ENCODE measurements at places on chromosomes 5 and 9.

- no peak for DNase-seq
These were observed 21.9 kb downstream of the ZDHHC21 start for GRCh38 chr9:14671377-14671776.

GRCh38 chr9:107358986-107359385 lies 75.9 kb downstream of the RAD23B start:
- peak; percentile 69 for DNase-seq

DNA sequence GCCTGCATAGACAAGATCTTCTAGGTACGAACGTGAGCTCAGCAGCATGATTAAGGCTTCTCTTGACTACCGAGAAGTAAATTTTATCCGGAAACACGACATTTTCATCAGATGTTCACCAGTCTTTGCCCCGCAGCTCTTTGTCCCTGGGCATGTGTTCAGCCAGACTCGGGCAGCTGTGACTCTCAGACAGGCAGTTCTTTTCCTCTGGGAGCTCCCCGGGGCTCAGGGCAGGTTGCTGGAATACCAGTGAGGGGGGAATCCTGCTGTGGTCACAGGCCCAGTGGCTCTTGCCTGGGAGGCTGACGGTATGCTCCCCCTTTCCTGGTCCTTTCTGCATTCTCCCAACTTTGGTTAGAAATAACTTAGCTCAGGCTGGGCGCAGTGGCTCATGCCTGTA lies 186.1 kb downstream of the GNA14 start:
- no peak for DNase-seq

GRCh38 chr5:135386886-135387628 lies 12.0 kb downstream of the MACROH2A1 start:
- DNase-seq = no peak

GRCh38 chr9:121299467-121300282 lies 31.7 kb downstream of the GSN start:
- no peak for DNase-seq

GRCh38 chr5:93608855-93609254 lies 25.8 kb downstream of the NR2F1 start:
- no peak for DNase-seq

GRCh38 chr9:21252721-21253547 lies 13.1 kb upstream of the IFNA14 start:
- peak; percentile 13 for DNase-seq

GRCh38 chr5:166602271-166602670 lies 1689.2 kb upstream of the WWC1 start:
- DNase-seq = no peak

GRCh38 chr5:94577466-94578245 lies 40.7 kb downstream of the KIAA0825 start:
- no peak for DNase-seq

DNA sequence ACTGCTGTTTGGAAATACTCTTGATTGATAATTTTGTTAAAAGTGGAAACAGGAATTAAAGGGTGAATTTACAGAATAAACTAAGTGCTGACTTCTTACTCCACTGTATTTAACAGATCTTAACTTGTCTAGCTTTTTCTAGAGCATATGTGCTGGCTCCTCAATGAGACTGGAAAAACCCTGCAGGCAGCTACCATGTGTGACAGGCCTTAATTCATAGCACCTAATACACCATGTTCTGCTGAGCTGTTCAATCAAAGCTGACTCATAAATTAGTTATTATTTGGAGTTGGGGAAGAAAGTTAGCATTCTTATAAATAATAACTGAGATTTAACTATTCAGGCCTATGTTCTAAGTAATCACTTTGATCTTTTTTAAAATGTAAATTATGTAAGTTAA lies 29.4 kb downstream of the CTNNAL1 start:
- DNase-seq = no peak

DNA sequence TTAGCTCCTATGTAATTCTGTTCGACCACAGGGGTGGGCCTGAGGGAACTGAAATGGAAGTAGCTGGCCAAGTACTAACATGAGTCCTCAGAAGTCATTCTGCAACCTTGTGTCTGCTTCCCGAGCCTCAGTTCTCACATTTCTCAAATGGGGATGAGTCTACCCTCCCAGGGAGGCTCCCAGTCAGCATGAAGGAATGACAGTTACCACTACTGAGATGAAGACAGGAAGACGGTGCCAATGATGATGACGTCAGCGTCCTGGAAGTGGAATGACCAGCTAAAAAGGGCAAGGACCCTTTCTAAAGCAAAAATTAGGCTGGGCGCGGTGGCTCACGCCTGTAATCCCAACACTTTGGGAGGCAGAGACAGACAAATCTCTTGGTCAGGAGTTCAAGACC lies 6.8 kb downstream of the PIP5KL1 start:
- no peak for DNase-seq

- DNase-seq = no peak
These were observed 649.4 kb downstream of the CCDC171 start for GRCh38 chr9:16202221-16202620.

DNA sequence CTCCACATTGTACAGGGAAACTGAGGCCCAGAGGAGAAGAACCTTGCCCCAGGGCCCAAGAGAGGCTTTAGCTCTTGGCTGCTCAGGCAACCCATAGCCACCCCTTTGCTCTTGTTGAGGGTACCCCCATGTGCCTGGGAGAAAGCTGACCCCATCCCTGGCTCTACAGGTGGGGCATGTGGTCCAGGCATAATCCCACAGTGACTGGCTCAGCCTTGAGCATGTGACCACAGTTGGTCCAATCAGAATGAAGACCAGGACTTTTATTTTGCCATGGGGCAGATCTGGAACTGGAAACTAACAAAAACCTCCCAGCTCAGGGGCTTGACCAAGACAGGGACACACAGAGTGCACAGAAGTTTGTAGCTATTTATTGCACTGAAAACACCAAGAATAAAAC lies 29.3 kb downstream of the SLC6A7 start:
- no peak for DNase-seq

GRCh38 chr5:62138607-62139006 lies 167.4 kb upstream of the KIF2A start:
- DNase-seq = no peak

DNA sequence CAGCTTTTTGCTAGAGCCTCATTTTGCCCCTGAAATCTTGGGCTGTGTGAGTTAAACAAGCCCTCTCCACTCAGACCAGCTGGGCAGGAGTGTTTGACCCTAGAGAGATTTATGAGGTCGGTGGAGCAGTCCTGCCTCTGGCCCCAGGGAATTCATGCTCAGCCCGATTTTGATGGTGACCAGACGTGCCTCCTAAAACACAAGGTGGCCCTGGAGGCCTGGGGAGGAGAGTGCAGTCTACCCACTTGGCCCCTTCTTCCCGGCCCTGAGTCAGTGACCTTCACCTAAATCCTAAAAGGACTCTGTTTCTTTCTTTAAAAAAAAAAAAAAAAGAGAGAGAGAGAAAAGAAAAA lies 86.6 kb upstream of the SAP30L start:
- no peak for DNase-seq

- DNase-seq = no peak
These were observed 450.8 kb downstream of the NFIB start for GRCh38 chr9:13863112-13863511.

DNA sequence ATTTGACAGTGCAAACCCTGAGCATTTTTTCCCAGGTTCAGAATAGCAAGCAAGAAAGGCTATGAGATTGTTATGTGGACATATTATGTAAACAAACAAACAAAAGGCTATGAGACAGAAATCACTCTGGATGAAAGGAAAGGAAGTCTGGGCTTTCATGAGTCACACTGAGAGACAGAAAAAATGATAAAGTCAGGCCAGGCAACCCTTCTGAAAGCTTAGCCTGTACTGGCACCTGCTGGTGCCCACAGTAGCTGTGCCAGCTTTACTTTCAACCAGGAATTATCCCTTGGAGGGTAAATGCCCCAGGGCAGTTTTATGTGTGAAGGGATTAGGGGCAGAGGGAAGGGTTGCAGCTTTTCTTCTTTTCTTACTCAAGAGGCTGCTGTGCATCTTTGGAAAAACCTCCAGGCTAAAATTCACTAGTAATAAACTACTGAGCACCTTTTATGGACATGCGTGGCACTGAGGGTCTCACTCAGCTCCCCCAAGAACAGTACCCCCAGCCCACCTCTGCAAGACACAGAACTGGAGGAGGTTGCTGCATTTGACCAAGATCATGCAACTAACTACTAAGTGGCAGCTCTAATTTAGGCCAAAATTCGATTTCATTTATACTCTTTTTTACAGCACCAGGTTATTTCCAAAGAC lies 41.7 kb downstream of the ACTL7B start:
- no peak for DNase-seq

- DNase-seq = no peak
These were observed 95.9 kb upstream of the TNC start for GRCh38 chr9:115213818-115214334.

DNA sequence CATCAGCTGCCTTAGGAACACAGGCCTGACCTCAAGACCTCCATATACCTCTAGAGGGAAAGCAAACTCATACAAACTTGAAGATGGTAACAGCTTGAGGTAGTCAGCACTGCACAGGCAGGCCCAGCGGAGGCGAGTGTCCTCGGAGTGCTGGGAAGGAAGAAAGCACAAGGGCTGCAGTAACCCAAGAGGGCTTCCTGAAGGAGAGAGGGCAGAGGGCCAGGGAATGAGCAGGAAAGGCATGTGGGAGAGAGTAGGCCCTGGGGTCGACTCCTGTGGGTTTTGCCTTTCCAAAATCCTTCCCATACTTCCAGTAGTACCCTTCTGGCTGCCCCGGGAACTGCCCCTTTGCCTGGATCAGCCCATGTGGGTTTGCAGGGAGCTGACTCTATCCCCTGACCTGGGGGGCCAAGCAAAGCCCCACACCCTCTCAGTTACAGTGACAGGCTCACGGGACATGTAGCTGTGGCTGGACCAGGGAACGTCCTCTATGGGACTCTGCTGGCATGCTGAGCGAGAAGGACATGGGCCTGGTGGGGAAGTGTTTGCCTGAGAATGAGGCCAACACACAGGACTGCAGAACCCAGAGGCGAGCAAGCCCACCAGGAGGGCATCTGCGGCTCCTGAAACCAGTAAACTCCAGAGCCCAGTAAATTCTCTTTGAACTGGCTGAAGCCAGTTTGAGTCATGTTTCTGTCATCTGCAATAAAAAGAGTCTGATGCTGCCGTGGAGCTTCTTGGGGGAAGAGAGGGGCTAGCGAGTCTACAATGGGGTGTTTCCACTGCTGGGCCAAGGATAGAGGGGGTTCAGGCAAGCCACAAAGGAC lies 64.1 kb downstream of the COL23A1 start:
- no peak for DNase-seq

- no peak for DNase-seq
These were observed 94.4 kb upstream of the IER5L start for GRCh38 chr9:129272348-129273025.

GRCh38 chr9:35903049-35903448 lies 3.0 kb upstream of the HRCT1 start:
- no peak for DNase-seq

- DNase-seq = no peak
These were observed 6.4 kb upstream of the PAEP start for GRCh38 chr9:135555203-135555602.

- no peak for DNase-seq
These were observed 37.8 kb upstream of the C5orf63 start for GRCh38 chr5:127111112-127111511.

GRCh38 chr5:137310051-137310730 lies 188.9 kb downstream of the SPOCK1 start:
- DNase-seq = no peak

- no peak for DNase-seq
These were observed 610 bp downstream of the PSIP1 start for GRCh38 chr9:15509931-15510788.

DNA sequence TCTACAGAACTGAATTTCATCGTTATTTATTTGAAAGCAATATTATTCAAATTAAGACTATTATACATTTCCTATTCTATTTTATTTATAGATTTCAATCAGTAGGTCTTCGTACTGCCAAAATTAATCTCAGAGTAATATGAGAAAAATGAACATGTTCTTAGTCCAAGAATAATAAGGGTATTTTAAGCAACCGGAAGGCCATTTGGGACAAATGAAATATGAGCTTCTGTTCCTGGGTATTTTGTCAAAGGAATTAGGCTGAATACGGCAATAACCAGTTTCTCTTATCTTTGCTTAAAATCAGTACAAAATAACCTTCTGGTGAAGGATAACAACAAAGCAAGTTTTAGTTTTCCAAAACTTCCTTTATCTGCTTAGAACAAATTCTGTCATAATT lies 410.3 kb upstream of the PRR16 start:
- no peak for DNase-seq

GRCh38 chr5:35773967-35774366 lies 82.7 kb upstream of the IL7R start:
- no peak for DNase-seq

GRCh38 chr5:168869615-168870227 lies 290.6 kb upstream of the PANK3 start:
- peak; percentile 81 for DNase-seq

DNA sequence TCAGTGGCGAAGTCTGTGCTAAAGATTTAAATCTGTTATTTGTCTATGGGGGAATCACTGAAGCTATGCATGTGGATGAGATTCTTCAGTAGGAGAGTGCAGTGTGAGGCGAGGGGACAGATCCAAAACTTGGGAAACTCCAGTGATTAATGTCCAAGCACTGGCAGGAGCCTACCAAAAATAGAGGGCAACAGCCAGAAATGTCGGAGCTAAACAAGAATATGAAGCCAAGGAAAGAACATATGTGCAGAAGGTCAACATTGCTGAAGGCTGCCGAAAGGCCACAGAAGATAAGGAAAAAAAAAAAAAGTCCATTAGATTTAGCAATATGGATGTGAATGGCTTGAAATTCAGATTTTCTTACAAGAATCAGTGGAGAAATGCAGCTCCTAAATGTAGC lies 61.8 kb downstream of the C6 start:
- no peak for DNase-seq

- no peak for DNase-seq
These were observed 32.5 kb downstream of the RASA1 start for GRCh38 chr5:87300176-87300575.

GRCh38 chr9:114156657-114157421 lies 1.5 kb downstream of the COL27A1 start:
- no peak for DNase-seq

DNA sequence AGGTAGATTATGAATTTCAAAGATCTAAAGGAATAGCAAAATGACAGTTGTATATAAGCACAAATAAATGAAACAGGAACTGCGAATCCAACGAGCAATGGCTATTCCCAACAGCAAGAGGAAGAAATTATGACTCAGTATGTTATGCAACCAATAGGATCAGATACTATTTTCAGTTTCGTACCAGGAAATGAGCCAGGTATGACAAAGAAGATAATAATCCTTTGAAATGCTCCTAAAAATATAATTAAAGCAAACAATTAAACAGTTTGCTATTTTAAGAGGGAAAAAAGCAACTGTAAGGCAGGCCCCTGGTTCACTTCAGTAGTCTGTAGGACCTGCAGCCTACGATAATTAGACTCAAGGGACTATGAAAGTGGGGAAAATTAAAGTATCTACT lies 58.9 kb downstream of the AUH start:
- no peak for DNase-seq

- no peak for DNase-seq
These were observed 109.7 kb upstream of the LHFPL2 start for GRCh38 chr5:78758169-78758839.

DNA sequence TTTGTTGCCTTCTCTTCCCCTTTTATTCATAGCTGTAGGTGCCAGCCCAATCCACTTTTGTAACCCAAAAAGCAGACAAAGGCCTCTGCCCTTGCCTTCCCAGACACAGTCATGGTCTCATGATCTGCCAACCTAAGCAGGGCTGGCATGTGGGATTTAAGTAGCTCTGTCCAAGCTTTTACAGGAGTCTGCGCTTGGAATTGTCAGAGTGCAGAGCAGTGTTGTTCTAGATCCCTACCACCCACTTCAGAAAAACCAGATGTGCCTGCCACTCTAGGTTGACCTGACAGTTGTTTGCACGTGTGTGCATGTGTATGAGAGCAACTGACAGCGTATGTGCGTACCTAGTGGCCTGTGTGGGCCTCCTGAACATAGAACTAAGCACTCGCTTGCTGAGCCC lies 87.8 kb upstream of the SPRY4 start:
- DNase-seq = no peak

All from DMS 273 treated with DMSO at 0.1 percent for 48 hours (cell line).